D721Med (cell line): ENCODE measurements at places on chromosomes 6 and 20.

GRCh38 chr20:32632461-32633354, 41.0 kb downstream of the C20orf203 start:
- no peak for DNase-seq

DNA sequence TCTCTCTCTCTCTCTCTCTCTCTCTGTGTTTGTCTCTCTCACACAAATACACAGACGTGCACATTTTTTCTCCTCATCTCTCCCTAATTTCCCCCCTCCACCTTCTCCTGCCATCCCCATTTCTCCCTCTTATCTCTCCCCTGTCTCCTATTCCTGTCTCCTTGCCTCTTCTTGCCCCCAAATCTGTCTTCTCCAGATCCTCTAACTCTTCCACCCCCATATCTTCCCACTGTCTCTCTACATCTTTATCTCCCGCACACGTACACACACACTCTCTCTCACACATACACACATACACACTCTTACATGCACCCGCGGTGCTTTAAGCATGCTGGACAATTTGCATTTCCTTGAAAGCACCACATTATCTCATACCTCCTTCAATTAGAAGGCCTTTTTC, 15.9 kb downstream of the KIZ start:
- no peak for DNase-seq

DNA sequence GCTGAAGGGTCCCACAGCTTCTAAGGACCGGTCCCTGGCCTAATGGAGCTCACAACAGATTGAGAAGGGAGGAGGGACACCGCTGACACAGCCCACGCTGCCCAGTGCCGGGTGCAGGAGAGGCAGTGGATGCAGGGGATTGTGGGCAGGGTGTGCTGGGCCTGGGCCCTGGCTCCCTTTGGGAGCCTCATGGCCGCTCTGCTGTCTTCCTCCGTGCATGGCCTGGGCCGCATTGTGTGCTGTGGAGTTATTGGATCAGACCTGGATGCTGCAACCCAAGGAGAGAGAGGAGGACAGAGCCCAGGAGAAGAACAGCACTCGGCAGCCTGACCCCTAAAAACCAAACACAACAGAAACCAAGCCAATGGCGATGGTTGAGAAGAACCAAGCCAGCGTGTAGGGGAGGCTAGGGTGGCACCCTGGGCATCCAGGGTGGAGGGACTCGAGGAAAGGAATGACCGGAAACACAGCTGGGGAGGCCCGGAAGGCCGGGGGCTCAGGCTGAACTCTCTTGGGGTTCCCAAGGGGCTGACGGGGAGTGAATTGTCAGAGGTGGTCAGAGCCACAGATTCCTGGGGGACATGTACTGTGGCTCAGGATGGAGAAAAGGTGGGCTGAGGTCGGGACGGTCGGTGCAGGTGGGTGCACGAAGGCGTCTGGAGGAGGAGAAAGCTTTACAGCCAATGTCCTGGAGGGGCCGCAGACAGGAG, 41.0 kb downstream of the ERMARD start:
- DNase-seq: no peak

GRCh38 chr6:1311400-1312202, at the start of gene FOXQ1:
FOXQ1 (plus strand) TSS chr6:1312098; CDS start chr6:1312705, 607 bp downstream.
- no peak for DNase-seq

- no peak for DNase-seq
Observed at GRCh38 chr6:26224940-26225847, 138.0 kb downstream of the HFE start.

GRCh38 chr6:19759117-19759880, 77.9 kb upstream of the ID4 start:
- DNase-seq: no peak

- DNase-seq: no peak
Observed at GRCh38 chr6:11789744-11790143, 11.1 kb upstream of the ADTRP start.

DNA sequence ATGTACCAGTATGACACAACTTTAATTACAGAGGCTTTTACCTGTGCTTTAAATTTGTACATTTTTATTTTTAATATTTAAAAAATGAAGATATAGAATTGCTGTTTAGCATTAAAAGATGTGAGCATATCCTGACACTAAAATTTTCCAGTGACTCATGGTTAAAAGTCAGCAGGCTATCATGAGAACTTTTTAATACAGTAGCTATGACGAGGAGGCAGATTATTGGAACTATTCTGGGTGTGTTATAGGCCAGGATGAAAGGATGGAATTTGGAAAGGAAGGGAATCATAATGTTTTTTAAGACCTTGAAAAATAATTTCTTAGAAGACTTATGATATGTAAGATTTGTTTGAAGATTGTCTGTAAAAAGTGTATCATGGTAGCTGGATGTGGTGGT, 91.0 kb downstream of the GFRA4 start:
- no peak for DNase-seq

GRCh38 chr20:49319208-49319809, 41.5 kb upstream of the ZNFX1 start:
- DNase-seq: no peak

DNA sequence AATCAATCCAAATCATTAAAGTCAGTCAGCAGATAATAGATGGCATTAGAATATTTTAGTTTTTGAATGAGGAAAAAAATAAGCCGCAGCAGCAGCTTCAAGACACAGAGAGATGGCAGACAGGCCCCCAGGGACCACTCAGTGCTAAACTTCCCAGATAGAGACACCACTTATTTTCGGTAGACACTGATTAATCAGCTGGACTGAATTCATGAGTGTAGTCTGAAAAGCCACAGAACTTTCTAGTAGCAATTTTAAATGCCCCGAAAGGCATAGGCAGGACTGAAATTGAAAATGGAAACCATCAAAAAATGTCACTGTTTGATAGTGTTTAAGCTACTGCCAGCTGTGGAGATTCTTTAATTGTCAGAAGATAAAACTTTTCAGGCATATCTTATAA, 3.1 kb upstream of the CLDN20 start:
- DNase-seq: no peak

DNA sequence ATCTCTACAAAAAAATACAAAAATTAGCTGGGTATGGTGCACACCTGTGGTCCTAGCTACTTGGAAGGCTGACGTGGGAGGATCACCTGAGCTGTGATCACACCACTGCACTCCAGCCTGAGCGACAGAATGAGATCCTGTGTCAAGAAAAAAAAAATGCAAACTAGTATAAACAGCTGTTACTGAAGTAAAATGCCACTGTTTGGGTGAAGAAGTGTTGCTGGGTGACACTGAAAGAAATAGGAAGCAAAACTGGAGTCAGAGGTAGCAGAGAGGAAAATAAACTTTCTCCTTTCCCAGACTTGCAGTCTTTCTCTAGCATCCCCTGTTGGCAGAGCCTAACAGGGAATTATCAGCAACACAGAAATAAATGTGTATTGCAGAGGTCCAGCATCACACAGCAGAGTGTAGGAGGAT, 241.2 kb upstream of the PREP start:
- DNase-seq: no peak

GRCh38 chr6:124002377-124003081, 198.9 kb downstream of the NKAIN2 start:
- no peak for DNase-seq

GRCh38 chr6:113699239-113699638, 157.9 kb upstream of the MARCKS start:
- no peak for DNase-seq

DNA sequence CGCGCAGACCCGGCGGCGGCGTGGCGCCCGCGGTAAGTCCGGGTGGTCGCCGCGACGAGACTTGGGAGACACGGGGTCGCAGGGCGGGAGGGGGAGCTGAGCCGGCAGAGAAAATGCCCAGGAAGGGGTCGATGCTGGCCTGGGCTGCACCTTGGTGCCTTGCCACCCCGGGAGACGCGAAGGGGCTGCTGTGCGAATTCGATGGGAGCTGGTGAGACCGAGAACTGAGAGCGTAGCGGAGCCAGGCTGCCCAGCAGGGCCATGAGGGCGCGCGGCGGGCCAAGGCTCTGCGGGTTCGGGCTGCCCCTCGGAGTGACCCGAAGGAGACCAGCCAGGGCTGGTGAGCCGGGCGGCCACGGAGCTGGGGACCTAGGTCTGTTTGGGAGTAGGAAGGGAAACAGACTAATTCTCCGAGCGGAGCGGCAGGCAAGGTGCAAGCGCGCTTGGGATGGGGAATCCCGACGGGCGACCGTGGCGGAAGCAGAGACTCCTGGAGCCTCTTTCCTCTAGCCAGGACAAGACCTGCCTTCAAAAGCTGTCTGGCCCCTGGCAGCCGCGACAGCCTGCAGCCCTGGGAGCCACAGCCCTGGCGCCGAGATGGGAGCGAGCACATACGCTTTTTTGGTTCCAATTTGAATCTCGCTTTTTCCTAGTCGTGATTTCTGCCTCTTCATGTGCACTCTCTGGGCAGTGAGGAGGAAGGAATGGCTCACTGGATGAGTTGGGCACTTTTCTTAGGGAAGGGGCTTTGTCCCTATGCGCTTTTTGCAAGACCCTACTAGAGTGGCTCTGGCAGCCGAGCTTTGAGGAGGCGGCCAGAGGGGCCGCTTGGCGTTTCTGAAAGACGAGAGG, 691 bp downstream of the SYNDIG1 start:
- no peak for DNase-seq

GRCh38 chr6:20711518-20711917, 177.3 kb downstream of the CDKAL1 start:
- DNase-seq: no peak

DNA sequence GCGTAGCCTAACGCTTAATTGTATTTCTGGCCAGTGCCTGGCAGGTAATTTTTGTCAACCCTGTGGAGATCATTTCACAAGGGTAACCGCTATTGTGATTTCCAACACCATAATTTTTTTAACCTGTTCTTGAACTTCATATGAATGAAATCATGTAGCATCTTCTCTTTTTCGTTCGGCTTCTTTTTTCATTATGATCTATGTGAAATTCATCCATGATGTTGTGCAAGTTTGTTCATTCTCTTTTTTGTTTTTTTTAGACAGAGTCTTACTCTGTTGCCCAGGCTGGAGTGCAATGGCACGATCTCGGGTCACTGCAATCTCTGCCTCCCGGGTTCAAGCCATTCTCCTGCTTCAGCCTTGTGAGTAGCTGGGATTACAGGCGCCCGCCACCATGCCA, 42.5 kb upstream of the TGM3 start:
- DNase-seq: no peak

DNA sequence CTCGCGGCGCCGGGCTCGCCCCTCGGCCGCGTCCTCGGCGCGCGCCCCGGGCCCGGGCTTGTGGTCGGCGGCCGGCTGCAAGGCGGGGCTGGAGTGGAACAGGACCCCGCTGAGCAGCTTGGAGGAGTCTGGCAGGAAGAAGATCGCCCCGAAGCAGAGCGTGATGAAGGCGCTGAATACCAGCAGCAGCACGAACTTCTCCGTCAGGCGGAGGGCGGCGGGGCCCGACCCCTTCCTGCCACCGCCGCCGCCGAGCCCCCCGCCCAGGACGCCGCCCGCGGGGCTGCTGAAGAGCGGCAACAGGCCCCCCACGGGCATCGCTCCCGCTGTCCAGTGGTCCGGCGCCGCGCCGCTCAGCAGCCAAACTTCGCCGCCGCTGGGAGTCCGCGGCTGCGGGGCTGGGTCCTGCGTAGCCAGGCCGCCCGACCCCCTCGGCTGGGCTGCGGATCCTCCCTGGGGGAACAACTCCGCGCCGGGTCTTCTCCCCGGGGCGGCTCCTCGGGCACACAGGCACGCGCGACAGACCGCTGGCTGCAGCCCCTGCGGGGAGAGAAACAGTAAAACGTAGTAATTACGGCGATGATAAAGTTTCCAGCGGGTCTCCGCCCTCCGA, 707 bp downstream of the MAN1A1 start:
- no peak for DNase-seq

DNA sequence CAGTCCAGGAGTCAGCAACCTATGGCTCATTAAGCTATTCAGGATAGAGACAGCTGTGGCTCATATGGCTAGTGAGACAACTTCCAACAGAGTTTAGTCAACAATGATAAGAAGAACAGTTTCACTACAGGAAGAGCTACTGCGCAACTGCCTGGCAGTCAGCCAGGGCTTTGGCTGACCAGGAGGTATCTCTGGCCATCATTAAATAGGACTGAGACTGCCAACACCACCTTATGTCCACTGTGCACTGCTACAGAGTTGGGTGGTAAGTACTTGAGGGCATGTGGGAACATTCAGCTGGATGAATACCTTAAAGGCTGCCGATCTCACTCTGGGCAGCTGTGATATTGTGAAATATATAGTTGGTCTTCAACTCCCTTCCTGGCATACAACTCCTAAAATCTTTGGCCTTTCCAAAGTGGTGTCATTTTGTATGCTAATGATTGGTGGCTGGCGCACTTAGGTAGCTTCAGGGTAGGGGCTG, 52.2 kb upstream of the FAM83C start:
- no peak for DNase-seq

DNA sequence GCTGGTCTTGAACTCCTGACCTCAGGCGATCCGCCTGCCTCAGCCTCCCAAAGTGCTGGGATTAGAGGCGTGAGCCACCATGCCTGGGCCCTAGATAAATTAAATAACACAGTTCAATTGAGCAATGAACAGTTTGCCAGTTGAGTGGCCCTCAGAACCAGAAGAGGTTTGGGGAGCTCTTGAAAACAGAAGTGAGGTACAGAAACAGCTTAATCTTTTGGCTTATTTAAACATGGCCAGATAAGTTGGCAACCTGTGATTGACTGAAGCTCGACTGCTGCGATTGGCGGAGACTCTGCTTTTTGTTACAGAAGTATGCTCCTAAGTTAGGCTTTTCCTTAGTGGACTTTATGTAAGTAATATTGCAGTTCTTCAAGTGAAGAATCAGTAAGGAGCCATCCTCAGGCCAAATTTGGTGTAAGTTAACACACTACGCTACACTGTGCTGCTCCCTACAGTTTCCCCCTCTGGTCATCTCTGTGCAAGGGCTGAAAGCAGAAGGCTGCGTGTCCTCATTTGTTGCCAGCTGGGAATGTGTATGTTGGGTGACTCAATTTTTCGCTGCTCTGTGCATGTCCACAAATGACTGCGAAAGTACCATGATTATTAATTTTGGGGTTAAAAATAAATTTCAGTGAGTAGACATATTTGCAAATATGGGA, 9.8 kb downstream of the XRN2 start:
- no peak for DNase-seq

DNA sequence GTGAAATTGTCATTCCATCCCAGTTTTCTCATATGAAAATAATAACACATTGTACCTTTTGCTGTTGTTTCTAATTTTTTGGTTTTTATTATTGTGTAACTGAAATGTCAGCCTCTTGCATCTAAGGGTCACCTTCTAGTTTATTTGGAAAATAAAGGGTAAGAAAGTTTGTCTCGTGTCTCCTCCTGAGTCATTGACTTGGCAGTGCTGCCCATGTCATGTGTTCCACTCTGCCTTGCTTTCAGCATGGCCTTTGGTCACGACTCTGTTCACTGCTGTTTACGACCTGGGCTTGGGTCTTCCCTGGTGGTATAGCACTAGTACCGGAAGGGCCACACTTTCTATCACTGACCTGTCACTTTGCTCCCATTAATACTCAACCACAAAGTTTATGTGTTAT, 171.4 kb upstream of the RSPO3 start:
- no peak for DNase-seq
